Parietal lobe (tissue), 2 donors: ENCODE measurements at places on chromosomes 4 and X. TPM values are rescaled to one million over a fixed set of nuclear protein-coding genes. Genes with fewer than 3 reads are reported as not detected.

Gene CXCL5
- not detected for total RNA-seq

Gene CABS1
- not detected for total RNA-seq

Gene SPANXB1
- not detected for total RNA-seq

Gene TLR2
- total RNA-seq, result 0.63 TPM

Gene CXXC4
- 79.8 TPM for total RNA-seq

Gene PRR27
- not detected for total RNA-seq

Gene S100G
- total RNA-seq, result not detected

Gene FHIP1A
- total RNA-seq, result 3.8 TPM

Gene DUSP21
- not detected for total RNA-seq

Gene LRCH2
- total RNA-seq, result 45.7 TPM

Gene KIT
- 41.9 TPM for total RNA-seq

Gene PABPC1L2B
- total RNA-seq, result not detected

Gene CT45A1
- total RNA-seq, result not detected

Gene NEXMIF
- 65.7 TPM for total RNA-seq

Gene RNF150
- 53.2 TPM for total RNA-seq

Gene PRR32
- not detected for total RNA-seq

Gene BEX3
- total RNA-seq, result 168 TPM

Gene SPCS3
- total RNA-seq, result 101 TPM

Gene CYP2U1
- total RNA-seq, result 15.7 TPM

Gene CPZ
- total RNA-seq, result 0.31 TPM

Gene CITED1
- total RNA-seq, result 3.1 TPM

Gene DUX4
- not detected for total RNA-seq

Gene AFM
- total RNA-seq, result not detected

Gene F9
- total RNA-seq, result not detected

Gene SPANXA2
- not detected for total RNA-seq

Gene AIFM1
- 10.3 TPM for total RNA-seq

Gene HSD17B13
- total RNA-seq, result 0.94 TPM

Gene FAM184B
- total RNA-seq, result 3.1 TPM

Gene CYTL1
- total RNA-seq, result not detected

Gene GPRIN3
- 35.1 TPM for total RNA-seq

Gene STARD8
- total RNA-seq, result 2.2 TPM

Gene SRPX2
- total RNA-seq, result 0.31 TPM

Gene ADH4
- total RNA-seq, result not detected

Gene SORBS2
- 156 TPM for total RNA-seq

Gene GLRA2
- 86.1 TPM for total RNA-seq

Gene EREG
- total RNA-seq, result not detected

Gene VCX3A
- total RNA-seq, result not detected

Gene RASL11B
- 20.3 TPM for total RNA-seq

Gene MAOA
- 7.8 TPM for total RNA-seq

Gene NIPAL1
- 1.3 TPM for total RNA-seq

Gene TRAM1L1
- 21.6 TPM for total RNA-seq

Gene GLUD2
- total RNA-seq, result 1.6 TPM

Gene RAB40AL
- 5.6 TPM for total RNA-seq

Gene TMPRSS11B
- total RNA-seq, result not detected

Gene EFHC2
- total RNA-seq, result 3.1 TPM

Gene CCNI
- total RNA-seq, result 449 TPM

Gene MAP3K15
- total RNA-seq, result 0.94 TPM

Gene ARX
- total RNA-seq, result 14.4 TPM

Gene SH3D19
- total RNA-seq, result 13.1 TPM

Gene CFI
- 1.6 TPM for total RNA-seq

Gene TRIML2
- not detected for total RNA-seq

Gene SPARCL1
- 32.2 TPM for total RNA-seq

Gene PWWP3B
- 0.63 TPM for total RNA-seq

Gene MND1
- 7.5 TPM for total RNA-seq

Gene GPR34
- 5.6 TPM for total RNA-seq

Gene CYSLTR1
- 0.63 TPM for total RNA-seq

Gene GNRHR
- not detected for total RNA-seq

Gene RNF175
- total RNA-seq, result 35.1 TPM

Gene ARMCX2
- 55.7 TPM for total RNA-seq

Gene MEPE
- total RNA-seq, result not detected
